Stomach (tissue), 19 donors: ENCODE measurements at places on chromosomes 12 and 14. TPM values are rescaled to one million over a fixed set of nuclear protein-coding genes. Genes with fewer than 3 reads are reported as not detected.

GRCh38 chr14:66662374-66662773 lies 154.4 kb downstream of the GPHN start:
- DNase-seq = no peak
- H3K27ac ChIP-seq = no peak overlapping the region
- no peaks in the 10 kb centered on the region for H3K4me1 ChIP-seq
- no peaks in the 10 kb centered on the region for H3K36me3 ChIP-seq
- no peaks in the 10 kb centered on the region for H3K27me3 ChIP-seq

The TMPRSS12 gene
- polyA plus RNA-seq = not detected

The GPR68 gene
- 1.9 TPM for polyA plus RNA-seq

GRCh38 chr14:93821051-93821450 lies 32.8 kb upstream of the PRIMA1 start:
- H3K36me3 ChIP-seq = no peaks in the 10 kb centered on the region
- no peak overlapping the region for H3K4me3 ChIP-seq
- H3K27ac ChIP-seq = no peak overlapping the region
- peaks cover 14% of the 10 kb centered on the region for H3K27me3 ChIP-seq

DNA sequence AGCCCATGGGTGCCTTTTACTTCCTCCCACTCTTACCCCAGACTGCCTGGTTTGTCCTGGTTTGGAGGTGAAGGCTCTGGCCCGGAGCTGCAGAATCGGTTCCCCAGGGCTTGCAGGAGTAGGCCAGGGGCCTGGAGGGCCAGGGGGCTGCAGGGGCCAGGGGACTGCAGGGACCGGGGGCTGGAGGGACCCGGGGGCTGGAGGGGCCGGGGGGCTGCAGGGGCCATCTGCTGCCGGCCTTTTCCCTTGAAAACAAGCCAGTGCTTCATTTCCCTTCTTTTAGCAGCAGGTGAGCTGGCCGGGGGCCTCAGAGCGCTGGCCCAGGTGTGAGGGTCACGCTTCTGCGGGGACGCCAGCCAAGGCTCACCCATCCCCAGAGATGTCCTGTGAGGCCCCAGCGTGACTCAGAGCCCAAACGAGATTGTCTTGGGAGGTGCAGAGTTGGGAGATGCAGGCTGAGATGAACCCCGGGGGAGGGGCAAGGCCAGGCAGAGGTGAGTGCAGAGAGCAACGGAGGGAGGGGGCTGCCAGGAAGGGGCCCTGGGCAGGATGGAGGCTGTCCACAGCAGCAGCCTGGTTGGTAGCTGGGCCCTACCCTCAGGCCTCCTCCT lies 154.9 kb downstream of the KIF26A start:
- DNase-seq = no peak
- H3K27ac ChIP-seq = no peak overlapping the region
- no peaks in the 10 kb centered on the region for H3K4me1 ChIP-seq
- H3K36me3 ChIP-seq = no peaks in the 10 kb centered on the region
- H3K27me3 ChIP-seq = no peaks in the 10 kb centered on the region
- H3K4me3 ChIP-seq = no peak overlapping the region

The C14orf39 gene
- not detected for polyA plus RNA-seq

The ANG gene
- 34.7 TPM for polyA plus RNA-seq
